ENCODE measurements at places on chromosomes 12 and 14.

DNA sequence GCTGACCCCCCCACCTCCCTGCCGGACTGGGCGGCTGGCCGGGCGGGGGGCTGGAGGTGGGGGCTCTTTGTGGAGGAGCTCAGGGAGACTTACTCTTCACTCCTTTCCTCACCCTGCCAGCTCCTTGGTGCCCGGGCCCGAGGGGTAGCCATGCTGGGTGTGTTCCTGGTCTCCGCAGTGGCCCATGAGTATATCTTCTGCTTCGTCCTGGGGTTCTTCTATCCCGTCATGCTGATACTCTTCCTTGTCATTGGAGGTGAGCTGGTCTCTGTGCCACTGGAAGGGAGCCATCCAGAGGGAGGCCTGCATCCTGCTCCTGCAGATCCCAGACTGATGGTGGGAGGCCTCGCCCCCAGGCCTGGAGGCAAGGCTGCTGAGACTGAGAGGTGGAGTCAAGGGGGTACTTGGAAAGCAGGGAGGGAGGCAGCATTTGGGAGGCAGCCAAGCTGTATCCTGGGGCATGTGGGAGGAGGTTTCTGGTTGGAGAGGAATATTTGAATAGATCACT lies 19.7 kb downstream of the SOAT2 start:
- DNase-seq = no peak

DNA sequence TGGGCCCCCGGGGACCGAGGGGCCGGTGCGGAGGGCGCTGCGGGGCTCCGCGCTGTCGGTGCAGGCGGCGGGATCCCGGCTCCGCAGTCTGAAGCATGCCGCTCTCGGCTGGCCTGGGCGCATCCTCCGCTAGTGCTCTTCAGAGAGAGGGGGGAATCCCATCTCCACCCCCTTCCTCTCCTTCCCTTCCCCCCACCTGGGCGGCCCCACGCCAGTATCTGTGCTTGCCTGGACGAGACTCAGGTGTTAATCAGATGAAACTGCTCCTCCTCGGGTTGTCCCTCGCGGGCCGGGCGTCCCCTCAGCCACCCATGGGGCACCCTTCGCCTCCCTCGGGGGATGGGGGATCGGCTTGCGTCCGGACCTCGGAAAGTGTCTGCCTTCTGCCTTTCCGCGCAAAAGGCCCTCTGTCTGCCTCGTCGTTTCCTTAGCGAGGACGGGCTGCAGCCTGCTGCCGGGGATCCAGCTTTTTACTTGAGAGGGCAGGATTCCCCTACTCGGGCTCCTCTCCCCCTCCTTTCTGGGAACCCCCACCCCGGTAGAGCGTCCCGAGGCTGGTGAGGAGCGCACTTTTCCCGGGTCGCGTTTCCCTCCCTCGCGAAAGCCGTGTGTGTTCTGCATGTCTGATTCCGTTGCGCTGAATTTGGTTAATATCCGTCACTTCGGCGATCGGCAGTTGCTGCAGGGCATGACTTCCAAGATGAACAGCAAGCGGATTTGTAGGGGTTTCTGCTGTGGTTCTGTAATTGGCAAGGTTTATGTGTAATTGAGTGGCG lies 1.1 kb downstream of the GPHN start:
- peak; percentile 53 for DNase-seq

GRCh38 chr12:25526778-25527177 lies 26.3 kb downstream of the LMNTD1 start:
- no peak for DNase-seq

GRCh38 chr14:35875296-35875695 lies 49.2 kb downstream of the BRMS1L start:
- DNase-seq = no peak

DNA sequence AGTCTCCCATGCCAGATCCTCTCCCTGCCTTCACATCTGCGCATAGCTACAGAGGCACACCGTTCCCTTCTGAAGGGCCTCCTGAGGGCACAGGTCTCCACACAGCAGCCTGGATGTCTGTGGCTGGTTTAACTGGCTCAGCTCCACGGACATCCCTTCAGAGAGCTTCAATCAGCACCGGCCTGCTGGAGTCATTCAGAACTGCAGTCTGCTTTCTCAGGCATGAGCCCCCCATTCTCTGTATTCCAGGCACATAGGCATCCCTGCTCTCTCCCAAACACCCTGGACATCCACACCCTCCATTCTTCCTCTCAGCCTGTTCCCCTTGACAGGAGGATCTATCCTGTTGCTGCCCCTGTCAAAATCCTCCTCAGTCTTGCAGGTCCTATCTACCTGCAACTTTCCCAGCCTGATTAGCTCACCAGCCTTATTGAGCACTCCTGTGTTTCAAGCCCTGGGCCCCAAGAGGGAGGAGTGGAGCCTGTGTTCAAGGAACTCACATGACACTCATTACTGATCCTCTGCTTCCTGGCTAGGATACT lies 2.9 kb upstream of the DHRS2 start:
- no peak for DNase-seq
